ENCODE measurements at places on chromosomes 12 and 14. TPM values are rescaled to one million over a fixed set of nuclear protein-coding genes. Genes with fewer than 3 reads are reported as not detected.

GRCh38 chr12:122947352-122947792, 18.9 kb downstream of the ABCB9 start:
- peak; percentile 83 for DNase-seq

DNA sequence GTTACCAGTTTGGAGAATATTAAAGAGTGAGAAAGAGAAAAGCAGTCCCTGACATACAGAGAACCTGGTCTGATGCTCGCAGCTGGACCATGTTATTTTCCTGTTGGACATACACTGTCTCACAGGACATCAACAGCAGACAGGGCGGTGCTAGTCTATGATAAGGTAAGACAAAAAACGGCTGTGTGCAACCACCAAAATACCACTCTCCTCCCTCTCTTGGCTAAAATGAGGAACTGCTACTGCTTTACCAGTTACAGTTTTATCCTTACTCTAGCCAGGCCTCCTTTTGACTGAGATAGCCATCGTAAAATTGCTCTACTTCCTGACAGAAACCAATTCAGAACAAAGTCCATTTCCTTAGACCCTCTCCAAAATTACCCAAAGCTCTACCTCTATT, 47.0 kb upstream of the ERGIC2 start:
- DNase-seq = no peak

GRCh38 chr12:56759263-56759908, 3.7 kb upstream of the HSD17B6 start:
- DNase-seq = no peak

- DNase-seq = no peak
Observed at GRCh38 chr12:127393465-127393864, 873.5 kb upstream of the TMEM132C start.

DNA sequence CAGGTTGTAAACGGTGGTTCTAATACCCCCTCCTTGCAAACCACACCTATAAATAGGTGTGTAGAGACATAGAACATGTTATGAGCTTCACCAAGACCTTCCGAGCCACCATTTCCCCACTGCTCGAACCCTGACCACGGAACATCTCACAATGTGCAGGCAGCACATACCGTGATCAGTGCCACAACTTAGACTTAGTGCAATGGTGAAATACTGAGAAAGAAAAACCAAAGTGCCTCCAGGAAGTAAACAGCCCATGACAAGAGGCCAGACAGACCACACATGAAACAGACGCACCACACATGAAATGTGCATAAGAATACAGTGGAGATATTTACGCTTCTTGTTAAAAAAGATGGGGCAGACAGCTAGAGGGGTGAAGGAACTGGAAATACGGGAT, 166.9 kb upstream of the CCND2 start:
- DNase-seq = no peak

DNA sequence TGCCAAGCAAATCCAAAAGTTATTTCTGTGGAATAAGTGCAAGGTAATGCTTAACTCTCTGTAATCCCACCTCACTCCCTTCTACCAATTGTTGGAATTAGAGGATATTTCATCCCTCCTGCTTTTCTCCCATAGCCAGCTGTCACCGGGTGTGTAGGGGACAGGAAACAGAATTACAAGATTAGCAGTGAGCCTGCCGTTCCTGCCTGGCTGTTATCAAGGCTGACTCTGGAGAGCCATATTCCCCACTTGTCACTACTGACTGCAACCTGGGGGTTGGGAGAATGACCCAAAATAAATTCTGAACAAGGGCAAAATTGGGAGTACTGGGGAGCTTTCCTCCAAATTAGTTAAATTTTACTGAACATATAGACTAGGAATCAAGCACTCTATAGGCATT, 24.8 kb downstream of the TBX5 start:
- DNase-seq = no peak

- no peak for DNase-seq
Observed at GRCh38 chr12:20931894-20932293, 121.4 kb downstream of the SLCO1B3 start.

GRCh38 chr12:113365639-113366395, 7.4 kb downstream of the PLBD2 start:
- DNase-seq = no peak

DNA sequence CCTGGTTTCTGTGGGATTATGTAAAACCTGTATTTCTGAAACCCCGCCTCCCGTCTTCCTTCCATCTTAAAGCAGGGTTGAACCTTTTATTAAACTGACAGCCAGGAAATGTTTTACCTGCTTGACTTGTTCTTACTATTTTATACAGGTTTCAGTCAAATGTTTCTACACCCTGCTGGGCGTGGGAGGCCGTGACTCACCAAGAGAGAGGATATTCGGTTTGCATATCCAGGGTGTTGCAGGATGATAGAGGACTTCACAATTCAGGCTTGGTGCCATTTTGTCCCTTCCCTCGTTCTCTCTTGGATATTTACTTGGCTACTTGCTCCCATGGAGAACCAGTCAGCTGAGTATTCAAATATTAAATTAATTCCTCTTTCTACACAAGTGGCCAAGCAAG, 69.7 kb downstream of the ARF6 start:
- DNase-seq = no peak

The DPPA3 gene
- not detected for total RNA-seq

The SRRM4 gene
- 0.04 TPM for total RNA-seq

The REP15 gene
- total RNA-seq = 0.25 TPM

The TAS2R43 gene
- not detected for total RNA-seq

Data from H4 (cell line).